ENCODE measurements at places on chromosomes 12 and 14. TPM values are rescaled to one million over a fixed set of nuclear protein-coding genes. Genes with fewer than 3 reads are reported as not detected.

DNA sequence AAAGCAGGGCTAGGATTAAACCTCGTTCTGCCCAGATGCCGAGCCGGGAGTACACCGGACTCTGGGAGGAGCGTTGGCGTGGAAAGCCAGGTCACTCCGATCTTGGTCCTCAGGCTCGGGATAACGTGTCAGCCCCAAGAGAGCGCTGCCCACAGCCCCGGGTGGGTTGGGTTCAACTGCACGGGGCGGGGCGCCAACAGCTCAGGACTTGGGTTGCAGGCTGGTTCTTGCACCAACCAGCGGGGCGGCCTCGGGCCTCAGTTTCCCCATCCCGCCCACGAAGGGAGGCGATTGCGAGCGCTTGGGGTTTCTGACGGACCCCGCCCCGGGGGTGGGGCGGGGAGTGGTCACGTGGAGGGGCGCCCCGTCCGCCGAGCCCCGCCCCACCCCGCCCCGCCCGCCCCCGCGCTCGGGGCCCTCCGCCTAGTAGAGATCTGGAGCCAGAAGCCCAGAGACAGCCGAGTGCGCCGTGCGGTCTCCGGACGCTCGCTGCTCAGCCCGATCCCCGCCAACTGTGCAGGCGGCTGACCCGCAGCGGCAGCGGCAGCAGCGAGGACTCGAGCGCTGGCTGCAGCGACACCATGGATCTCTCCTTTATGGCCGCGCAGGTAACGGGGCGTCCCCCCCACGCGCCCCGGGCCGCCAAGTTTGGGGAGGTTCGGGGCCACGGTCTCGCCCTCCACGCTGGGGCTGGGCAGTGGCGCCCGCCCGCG, at the start of gene C14orf132:
TSS of gene C14orf132 (plus strand) at position 443 of the 713 bp plus-strand sequence. CDS start at position 582, 139 bp downstream.
- DNase-seq = peak; percentile 88

DNA sequence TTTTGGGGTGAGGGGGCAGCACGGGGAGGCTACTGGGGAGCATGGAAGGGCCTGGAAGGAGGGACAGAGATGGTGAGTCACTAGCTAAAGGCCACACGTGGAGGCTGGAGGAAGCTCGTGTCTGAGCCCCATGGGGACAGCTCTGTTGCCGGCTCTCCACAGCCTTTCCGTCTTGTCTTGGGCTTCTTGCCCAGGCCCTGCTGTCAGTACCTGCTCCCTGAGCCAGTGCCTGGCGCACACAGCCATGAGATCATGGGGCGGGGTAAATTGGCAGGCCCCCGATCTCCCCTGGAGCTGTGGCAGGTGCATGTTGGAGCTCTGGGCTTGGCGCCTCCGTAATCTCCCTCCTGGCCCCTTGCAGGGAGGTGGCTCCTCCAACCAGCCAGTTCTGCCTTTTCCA, 16.1 kb upstream of the KRT80 start:
- peak; percentile 75 for DNase-seq

DNA sequence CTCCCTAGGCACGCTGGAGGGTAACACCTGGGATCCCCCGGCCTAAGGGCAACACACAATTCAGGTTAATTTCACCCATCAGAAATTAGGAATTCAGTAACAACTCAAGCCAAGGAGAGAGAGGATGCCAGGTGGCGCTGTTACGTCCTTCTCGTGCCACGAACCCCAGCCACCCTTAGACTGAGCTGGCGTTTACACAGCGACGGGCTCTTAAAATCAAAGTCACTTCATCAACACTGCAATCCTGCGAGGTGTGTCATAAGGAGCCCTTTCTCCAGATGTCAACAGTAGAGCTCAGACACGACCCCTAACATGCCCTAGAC, 110.6 kb upstream of the TMEM132D start:
- DNase-seq = no peak

DNA sequence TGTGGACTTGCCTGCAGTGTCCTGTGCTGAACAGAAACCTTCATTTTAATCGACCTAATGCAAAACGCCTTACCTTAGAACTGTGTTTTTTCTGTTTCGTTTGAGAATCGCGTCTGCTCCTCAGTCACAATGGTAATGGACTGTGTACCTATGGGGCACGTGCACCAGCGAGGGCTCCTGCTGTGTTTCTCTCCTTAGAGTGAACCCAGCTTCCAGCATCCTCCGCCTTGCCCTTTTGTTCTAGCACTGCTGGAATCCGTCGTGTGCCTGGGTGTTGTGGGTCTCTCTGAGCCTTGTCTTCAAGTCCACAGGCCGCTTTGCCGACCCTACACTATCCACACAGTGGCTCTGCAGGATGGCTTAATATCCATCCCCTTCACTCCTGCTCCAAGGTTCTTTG, 3.6 kb downstream of the AMN start:
- no peak for DNase-seq

CLEC6A gene
- polyA plus RNA-seq = not detected

IGF1 gene
- 19.9 TPM for polyA plus RNA-seq

LHX5 gene
- polyA plus RNA-seq = not detected

ACRBP gene
- polyA plus RNA-seq = 7.2 TPM

All from left lung (tissue), 14 donors.